ENCODE measurements at places on chromosomes 1 and 21.

DNA sequence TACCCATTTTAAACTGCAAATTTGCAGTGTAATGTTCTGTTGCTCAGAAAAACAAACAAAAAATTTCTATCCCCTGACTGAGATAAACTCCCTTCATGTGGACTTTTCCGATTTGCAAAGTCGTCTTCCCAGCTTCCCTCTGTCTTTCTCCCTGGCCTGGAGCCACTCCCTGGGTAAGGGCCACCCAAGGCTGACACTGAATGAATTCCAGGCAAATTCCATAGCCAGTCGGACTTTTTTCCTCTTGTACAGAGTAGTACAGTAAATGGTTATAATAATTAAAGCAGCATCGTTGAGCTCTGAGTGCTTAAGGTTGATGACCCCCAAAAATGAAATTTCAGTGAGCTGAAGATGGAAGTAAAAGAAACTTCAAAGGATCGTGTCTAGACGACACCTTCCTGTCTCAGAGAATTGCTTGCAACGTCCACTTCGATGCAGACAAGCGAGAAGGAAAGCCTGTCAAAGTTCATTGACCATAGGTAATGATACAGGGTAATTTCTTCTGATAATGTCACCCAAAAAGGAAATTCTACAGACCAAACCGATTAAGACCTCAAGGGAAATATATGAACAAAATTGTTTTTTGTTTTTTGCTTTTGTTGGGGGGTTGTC, 33.6 kb upstream of the LHX8 start:
- DNase-seq, result no peak

GRCh38 chr1:154155251-154155650, 378 bp upstream of the NUP210L start:
- no peak for DNase-seq

DNA sequence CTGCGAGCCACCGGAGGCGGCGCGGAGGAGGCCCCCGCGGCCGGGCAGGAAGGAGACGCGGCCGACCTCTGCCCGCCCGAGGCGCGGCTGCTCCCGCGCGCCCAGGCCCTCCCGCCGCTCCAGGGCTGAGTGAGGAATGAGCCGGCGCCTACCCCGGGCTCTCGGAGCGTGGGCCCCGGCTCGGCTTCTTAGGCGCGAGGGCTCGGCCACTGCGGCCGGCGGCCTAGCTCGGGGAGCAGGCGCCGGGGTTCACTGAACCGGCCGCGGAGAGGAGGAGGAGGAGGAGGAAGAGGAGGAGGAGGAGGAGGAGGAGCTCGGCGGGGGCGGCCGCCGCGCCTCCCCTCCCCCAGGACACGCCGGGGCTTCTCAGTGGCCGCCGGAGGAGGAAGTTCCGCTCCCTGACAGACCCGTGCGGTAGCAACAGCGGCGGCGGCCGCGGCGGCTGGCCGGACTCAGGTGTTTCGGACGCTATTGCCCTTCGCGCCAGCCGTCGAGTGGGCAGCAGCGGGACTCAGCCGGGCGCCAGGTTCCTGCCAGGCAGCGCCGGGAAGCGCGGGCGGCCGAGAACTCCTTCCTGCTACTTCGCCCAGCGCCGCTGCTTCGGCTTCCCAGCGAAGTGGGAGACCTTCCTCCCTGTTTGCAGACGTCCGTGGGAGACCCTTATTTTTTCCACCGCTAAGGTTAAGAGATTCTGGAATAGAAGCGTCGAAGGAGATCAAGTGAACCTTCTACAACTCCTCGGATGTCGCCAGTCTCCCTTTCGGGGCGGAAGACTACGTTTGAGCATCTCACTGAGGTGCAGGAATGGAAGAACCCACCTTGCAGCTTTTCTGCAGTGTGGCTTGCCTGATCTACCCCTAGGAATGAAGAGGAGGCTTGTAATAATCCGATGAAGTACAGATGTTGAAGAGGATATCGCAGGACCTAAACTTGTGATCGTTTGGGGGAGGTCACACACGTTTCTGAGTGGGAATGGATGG, at the start of gene MAN1A2:
Gene MAN1A2 (plus strand): TSS at position 404 of the 980 bp plus-strand sequence. CDS start 735 bp downstream, outside the sequence.
- DNase-seq, result peak; percentile 82

GRCh38 chr1:110634455-110635311, 28.5 kb upstream of the KCNA2 start:
- DNase-seq, result peak; percentile 81

DNA sequence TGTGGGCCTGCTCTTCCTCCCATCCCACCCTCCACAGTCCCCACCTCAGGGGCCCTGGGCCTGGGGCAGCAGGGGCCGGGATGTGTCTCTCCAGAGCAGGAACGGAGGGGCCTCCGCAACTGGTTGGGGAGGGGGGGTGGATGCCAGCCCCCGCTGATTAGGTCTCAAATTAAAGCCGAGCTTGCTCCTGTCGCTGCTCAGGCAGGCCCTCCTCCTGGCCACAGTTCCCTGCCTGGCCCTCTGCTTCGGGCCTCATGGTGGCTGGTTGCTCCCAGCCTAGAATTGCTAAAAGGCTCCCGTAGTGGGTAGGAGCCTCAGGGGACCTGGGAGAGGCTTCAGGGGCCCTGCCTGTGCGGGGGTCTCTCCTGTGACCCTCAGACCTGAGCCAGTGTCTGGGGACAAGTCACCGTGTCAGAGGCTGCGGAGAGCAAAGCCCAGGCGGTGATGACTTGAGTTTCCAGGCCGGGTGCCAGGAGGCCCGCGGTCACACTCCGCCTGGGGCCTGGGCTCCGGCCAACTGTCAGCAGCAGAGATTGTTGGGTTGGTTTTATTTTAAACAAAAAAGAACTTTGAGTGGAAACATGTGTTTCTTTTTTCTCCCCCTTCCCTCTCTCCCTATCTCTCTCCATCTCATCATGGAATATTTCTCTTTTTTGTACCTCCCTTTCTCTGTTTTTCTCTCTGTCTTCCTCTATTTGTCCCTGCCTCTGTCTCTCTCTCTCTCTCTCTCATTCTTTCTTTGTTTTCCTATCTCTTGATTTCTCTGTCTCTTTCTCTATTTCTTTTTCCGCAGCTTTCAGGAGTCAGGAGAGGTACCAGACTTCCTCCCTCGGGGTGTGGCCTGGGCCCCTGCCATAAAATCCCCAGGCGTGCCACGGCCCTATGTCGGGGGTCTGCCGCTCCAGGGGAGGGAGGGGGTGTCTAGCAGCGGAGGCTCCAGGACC, 20.0 kb upstream of the EPHA2 start:
- DNase-seq, result no peak

Measured in stimulated activated CD8-positive, alpha-beta memory T cell treated with anti-CD3 and anti-CD28 coated beads, Interleukin-4, amount 100 ng/mL, for 48 hours (primary cell).